Left ventricle myocardium superior (tissue), 1 donor: ENCODE measurements at places on chromosomes 1 and 21.

- DNase-seq, result no peak
Observed at GRCh38 chr1:29696656-29697390, 460.5 kb downstream of the PTPRU start.

GRCh38 chr1:97744977-97745376 is 175.9 kb downstream of the DPYD start:
- DNase-seq, result no peak

DNA sequence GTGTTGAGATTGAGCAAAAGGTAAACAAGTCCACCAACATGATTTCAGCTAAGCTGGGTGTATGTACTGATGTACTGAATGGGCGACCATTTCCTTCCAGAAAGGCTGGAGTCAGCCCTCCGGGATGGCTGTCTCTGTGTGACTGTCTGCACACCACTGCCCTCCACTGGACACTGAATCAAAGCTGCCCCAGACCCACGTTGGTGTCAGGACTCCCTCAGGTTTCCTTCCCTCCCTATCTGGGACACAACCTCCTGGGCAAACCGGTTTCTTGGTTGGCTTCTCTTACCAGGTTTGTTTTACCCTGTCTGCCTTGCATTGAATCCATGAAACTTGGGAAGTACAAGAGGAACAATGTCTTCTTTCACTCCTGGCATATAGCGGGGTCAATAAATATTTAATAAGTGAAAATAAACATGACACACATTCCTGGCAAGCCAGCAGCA is 5.3 kb upstream of the SRP9 start:
- peak; percentile 80 for DNase-seq

GRCh38 chr1:167371030-167371429 is 147.3 kb downstream of the CD247 start:
- no peak for DNase-seq

DNA sequence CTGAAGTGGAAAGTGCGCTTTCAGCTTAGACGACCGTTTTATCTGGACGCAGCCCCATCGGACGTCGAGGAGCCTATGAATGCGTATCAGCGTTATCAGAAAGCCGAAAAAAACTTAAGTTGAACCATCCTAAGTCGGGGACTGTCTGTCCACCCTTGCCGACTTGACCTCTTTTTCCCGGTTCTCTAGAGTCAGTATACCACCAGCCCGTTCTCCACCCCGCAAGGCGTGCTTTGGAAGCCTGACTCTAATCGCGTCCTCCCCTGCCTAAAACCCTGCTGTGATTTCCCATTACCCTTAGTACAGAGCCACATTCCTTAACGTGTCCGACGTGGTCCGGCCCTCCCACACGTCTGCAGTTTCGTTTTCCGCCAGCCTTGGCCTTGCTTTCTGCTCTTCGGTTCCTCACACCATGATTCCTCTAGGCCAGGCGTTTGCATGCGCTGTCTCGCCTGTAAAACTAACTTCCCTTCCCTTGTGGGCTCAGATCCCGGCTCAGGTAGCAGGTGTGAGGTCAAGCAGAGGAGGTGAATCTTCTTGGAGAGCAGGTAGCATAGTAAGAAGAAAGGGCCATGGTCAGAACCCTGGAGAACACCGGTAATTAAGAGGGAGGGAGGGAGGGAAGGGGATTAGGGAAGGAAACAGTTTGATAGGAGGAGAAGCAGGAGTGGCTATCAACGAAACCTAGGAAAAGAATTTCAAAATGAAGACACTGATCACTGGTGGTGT is 865 bp downstream of the ADPRS start:
- no peak for DNase-seq

DNA sequence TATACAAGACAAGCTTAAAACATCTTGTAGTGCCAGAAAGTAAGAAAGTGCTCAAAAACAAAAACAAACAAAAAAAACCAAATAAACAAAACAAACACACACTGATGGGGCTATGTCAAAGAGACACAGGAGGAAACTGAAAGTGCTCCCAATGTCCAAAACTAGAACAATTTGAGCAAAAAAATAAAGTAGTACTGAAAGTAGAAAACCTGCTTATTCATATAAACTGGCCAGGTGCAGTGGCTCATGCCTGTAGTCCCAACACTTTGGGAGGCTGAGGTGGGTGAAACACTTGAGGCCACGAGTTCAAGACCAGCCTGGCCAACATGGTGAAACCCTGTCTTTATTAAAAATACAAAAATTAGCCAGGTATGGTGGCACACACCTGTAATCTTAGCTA is 129.9 kb downstream of the GLUL start:
- no peak for DNase-seq

DNA sequence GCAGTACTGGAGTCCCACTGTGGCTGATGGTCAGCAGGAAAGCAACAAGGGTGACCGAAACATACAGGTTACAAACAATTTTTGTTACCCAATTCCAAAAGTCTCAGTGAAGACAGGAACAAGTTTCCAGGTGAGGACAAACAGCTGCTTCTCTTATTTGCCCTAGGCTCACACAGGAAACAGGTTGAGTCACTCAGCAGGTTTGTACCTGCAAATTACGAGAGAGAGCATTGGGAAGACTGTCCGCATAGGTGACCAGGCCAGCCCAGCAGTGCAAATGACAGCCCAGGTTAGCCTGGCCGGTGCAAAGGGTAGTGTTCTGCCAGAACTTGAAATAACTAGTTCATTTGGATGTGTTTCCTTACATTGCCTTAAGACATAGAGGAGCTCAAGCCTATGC is 40.0 kb upstream of the DSCAM start:
- no peak for DNase-seq

DNA sequence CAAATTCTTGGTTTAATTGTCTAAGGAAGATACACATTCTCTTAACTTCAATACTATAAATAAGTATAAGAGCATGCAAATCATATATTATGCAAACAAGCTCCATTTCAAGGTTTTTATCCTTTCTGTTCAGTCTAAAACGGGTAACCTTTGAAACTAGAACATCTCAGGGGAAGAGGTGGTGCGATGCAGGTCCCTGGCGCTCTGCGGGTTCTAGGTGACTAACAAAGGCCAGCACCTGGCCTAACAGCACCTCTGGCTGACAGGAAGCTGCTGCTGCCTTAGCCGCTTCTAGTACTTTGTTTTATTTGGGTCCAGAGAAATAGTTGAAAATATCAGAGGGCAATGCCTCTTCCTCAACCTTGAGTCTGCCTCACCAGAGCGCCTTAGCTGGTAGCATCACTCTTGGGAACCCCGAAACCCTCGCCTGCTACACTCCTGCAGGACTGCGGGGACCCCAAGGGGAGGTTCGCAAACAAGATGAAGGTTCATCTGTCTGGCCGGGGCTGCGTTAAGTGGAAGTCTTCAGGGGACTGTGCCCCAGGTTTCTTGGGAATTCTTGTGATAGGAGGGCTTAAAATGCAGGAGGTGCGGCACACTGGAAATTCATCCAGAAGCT is 45.5 kb downstream of the PRDM15 start:
- no peak for DNase-seq

- DNase-seq, result peak; percentile 52
Observed at GRCh38 chr1:21217812-21218596, 41.3 kb upstream of the EIF4G3 start.

GRCh38 chr1:221053889-221054288 is 174.6 kb downstream of the HLX start:
- DNase-seq, result no peak

DNA sequence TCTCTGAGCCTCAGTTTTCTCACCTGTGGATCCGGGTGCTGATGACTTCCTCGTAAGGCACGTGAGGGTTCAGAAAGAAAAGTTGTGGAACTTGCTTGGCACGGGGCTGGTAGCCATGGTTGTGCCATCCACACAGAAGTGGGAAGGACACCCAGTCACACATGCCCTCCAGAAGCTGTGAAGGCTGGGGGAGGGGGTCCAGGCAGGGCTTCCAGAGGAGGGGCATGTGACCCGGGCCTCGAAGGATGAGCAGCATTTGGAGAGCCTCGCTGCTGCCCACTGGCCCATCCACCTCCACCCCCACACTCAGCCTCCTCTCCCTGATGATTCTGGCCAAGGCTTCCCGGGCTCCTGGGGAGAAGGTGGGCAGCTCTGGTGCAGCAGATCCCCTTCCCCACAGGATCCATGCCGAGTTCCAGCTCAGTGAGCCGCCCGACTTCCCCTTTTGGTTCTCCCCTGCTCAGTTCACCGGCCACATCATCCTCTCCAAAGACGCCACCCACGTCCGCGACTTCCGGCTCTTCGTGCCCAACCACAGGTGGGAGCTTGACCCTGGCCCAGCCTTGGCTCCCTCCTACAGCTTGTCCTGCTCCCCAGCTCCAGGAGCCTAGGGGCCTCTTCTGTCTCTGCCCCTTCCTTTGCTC is 9.4 kb downstream of the SELENON start:
- DNase-seq, result no peak

- DNase-seq, result no peak
Observed at GRCh38 chr1:207404849-207405525, 49.1 kb upstream of the CR2 start.

DNA sequence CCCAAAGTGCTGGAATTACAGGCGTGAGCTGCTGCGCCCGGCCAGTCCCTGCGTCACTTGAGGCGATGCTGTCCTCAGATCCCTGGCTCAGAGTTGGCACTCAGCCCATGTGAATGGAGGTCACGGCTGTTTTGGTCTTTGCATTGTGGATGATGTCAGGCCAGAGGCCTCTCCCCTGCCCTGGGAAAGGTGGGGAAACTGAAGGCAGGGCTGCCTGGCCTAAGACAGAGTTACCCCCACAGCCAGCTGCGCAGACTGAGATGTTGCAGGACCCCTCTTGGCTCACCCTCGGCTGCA is 821 bp downstream of the MASP2 start:
- no peak for DNase-seq

DNA sequence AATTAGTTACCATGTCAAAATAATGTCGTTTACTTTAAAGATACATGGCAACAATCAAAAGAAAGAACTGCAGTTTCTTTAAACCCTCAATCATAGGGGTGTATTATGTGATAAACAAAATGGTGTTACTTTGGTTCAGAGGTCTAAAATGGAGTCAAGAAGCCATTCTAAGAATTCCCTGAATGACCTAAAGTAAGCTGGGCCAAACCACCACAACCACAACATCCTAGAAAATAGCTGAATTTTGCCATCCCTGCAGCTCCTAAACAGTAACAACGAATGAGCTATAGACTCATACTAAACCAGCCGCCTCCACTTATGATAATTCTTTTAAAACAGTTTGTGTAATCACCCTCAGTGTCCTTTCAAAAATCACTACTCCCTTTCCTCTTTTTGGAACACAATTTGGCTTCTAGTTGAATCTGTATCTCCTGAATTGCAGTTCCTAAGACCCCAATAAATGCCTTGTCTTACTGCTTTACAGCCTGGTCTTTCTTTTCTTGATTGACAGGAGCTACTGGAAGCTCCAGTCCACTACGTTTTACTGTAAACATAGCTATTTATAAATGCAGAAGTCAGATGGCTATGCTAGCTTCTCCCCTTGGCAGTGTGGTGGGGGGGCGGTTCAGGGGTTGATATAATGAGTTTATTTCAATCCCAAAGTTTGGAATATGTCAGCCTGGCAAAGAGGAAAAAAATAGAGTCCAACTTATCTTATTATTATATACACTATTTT is 84.3 kb downstream of the PLPPR4 start:
- DNase-seq, result no peak

- DNase-seq, result no peak
Observed at GRCh38 chr1:157641177-157641576, 43.3 kb upstream of the FCRL4 start.

DNA sequence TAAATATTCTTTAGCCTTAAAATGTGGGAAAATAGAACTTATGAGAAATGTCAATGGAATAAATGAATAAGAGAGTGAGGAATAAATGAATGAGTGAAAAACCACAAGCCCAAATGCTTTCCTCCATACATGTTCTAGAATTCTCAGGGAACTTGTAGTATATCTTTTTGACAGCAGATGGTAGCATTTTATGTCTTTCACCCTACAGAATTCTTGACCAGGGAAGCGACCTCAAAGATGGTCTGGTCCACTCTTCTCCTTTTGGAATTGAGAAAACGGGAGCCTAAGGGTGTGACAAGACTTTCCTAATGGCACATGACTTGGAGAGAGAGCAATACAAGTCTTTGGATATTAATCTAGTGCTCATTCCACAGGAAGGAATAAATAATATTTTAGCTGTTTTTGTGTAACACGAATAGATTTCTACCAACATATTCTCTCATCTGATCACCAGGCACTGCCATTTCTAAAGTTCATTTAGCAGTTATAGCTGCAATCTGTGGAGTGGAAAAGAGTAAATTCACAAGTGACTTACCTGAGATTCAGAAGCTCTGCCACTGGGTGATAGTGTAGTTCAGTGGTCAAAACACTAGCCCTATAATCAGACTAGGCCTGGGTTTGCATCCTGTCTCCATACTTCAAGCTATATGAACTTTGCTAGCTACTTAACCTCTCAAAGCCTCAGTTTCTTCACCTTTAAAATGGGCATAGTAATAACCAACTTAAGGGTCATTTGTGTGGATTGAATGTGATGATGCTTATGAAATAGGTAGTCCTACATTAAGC is 15.0 kb upstream of the F5 start:
- DNase-seq, result no peak

DNA sequence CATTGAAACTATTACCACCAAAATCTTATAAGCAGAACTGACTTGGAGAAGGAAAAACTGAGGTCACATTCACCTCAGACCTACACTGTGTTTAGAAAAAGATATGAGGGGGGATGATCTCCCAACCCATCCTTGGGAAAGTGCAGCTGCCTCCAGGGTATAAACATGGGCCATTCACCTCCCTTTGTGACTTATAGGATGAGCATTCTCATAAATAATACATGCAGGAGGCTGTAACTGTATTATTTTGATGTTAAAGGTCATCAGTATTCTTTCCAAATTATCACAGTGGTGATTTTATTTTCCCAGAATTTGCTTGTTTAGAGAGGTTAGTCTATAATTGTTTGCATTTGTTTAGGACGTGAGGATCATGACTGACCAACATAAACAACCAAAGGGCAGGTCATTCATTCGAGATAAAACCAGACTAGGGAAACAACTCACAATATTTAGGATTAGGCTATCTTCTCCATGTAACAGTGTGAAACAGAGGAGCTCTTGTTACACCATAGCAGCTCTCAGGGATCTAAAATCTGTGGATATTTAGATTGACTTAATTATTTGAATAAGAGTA is 109.2 kb upstream of the NR5A2 start:
- DNase-seq, result no peak

- DNase-seq, result no peak
Observed at GRCh38 chr1:53656747-53657530, 82.0 kb downstream of the GLIS1 start.

- no peak for DNase-seq
Observed at GRCh38 chr1:107019166-107019565, 37.3 kb upstream of the PRMT6 start.

- no peak for DNase-seq
Observed at GRCh38 chr1:71303617-71304041, 222.8 kb upstream of the ZRANB2 start.

DNA sequence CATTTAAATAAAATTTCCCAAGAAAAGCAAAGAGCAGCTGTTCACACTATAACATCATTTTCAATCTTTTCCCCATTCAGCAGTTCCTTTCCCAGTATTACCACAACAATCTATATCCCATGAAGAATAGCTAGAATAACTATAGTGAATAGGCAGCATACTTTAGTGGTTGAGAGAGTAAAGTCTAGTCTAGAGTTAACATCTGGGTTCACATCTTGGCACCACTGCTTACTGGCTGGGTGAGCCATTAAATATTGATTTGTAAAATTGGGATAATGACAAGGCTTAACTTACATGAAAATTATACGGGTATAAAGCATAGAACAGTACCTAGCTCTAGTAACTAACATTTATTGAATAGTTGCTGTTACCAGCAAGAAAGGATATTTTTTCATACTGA is 14.4 kb downstream of the S100PBP start:
- no peak for DNase-seq

- DNase-seq, result no peak
Observed at GRCh38 chr1:35253941-35254340, 14.6 kb upstream of the ZMYM4 start.

GRCh38 chr1:63599799-63600198 is 6.6 kb downstream of the PGM1 start:
- DNase-seq, result no peak
